ENCODE measurements at places on chromosomes 4 and X.

GRCh38 chr4:146640465-146641061, 1.9 kb downstream of the POU4F2 start:
- DNase-seq: no peak

GRCh38 chrX:72662020-72662747, 51.9 kb downstream of the PHKA1 start:
- no peak for DNase-seq

DNA sequence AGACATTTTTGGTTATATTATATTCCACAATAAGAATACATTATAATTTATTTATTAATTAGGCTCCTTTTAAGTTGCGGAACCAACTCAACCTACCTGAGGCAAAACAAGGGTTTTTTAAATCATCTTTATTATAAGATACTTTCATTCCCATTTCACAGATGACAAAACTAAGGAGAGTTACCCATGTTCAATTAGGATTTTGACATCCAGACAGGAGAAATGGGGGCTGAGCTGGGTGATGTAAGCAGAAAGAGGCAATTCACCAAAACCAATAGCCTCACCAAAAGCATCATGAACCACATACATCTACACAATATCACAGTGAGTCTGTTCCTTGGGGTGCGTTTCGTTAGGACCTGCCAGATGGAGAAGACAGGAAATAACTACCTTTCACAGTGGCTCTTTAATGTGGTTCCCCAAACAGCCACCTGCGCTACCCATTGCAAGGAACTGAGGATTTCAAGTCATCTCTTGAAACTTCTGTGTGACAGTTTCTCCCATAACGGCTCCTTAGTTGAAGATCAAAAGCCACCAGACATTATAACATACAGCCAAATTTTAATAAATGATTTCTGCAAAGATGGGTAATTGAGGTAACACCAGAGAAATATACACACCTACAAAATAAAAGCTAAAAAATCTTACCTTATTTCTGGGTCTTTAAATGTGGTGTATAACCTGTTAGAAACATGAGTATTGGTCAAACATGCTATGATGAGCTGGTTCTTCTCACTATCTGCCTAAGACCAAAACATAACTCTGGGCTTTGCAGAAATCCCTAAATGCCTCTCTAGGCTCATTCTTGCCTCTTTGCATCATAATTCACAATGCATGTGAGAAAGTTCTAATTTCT, 190.6 kb upstream of the LEF1 start:
- DNase-seq: peak; percentile 58

- no peak for DNase-seq
Observed at GRCh38 chr4:140719686-140720085, 36.5 kb downstream of the TBC1D9 start.

DNA sequence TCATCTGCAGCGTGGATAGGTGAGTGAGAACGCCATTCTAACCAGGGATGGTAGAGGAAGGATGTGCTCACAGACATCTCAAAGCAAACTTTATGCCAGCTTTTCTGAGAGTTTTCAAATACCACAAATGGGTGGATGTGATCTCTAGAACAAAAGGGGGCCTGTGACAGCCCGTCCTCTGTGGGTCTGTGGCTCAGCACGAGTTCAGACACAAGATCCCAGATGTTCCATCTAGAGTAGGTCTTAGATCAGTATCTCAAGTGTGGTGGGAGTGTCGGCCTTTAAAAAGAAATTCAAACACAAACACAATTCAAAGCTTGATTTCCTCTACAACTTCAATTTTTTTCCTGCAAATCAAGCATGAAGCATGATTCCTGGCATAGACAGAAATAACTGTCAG, 22.8 kb downstream of the QDPR start:
- DNase-seq: no peak

GRCh38 chrX:129737916-129738315, 863 bp upstream of the XPNPEP2 start:
- DNase-seq: no peak

GRCh38 chrX:12443534-12444098, 305.3 kb downstream of the FRMPD4 start:
- no peak for DNase-seq

GRCh38 chr4:23717528-23718248, 172.2 kb downstream of the PPARGC1A start:
- no peak for DNase-seq

DNA sequence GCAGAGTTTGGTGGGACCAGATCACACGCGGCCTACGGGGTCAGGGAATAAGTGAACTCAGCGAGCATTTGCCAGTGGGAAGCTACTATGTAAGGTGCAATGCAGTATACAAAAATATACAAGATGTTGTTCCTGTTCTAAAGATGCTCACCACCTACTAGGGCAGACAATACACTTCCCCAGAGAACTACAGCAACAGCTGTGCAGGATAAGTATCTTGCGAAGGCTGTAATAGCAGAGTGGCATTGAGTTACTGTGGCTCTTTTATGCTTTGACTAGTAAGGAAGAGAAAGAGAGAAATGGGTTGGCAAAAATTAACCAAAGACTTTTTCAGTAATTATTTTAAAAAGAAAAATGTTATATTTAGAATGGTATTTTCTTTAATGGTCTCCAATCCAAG, 61.2 kb downstream of the CDS1 start:
- DNase-seq: no peak

Measured in CD4-positive, alpha-beta T cell treated with Interleukin-12 subunit alpha and Interleukin-12 subunit beta, for 1 hour (primary cell).